Ascending aorta (tissue), 2 donors: ENCODE measurements at places on chromosomes 13 and 19. TPM values are rescaled to one million over a fixed set of nuclear protein-coding genes. Genes with fewer than 3 reads are reported as not detected.

The ZNF66 gene
- 0.32 TPM for total RNA-seq

The UGGT2 gene
- 26.0 TPM for total RNA-seq

GRCh38 chr19:19348266-19348665 lies 27.6 kb downstream of the MAU2 start:
- no peaks in the 10 kb centered on the region for H3K27me3 ChIP-seq
- no peaks in the 10 kb centered on the region for H3K4me1 ChIP-seq
- H3K4me3 ChIP-seq, result no peak overlapping the region
- no peak for DNase-seq
- no peak overlapping the region for H3K27ac ChIP-seq

DNA sequence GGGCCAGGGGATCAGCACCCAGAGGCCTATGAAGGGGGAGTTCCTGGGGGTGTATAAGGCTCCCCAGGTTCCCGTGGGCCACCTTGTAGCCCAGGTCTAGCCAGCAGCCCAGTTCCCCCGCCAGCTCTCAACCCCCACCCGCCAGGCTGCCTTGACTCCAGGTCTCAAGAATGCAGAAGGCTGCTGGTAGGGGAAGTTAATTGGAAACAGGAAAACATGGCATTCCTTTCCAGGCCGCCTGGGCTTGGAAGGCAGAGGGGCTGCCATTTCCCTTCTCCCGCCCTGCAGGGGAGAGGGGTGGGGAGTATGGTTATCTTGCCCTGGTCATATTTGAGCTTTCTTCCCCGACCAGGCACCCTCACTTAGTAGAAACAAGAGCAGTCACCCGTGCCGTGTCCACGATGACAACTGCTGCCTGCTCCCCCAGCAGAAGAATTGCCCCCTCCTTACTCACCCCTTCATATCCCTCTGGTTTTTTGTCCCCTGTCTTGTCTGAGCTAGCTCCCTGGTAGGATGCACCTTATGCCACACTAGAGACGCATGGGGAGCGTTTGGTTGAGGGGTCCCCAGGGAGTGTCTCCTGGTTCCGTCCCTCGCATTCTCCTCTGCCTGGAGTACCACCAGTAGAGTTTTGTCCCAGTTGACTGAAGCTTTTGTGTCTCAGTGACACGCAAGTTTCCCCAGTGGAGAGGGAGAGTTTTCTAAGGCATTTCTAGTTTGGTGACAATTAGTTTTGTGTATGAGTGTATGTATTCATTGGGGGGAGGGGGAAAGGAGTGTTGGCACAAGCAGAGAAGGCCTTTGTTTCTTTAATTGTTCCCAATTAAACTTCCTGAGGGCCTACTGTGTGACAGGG lies 4.5 kb downstream of the BICRA start:
- H3K4me1 ChIP-seq, result peaks cover 10% of the 10 kb centered on the region
- no peak for DNase-seq
- H3K27ac ChIP-seq, result peak overlapping the region; percentile 72
- no peaks in the 10 kb centered on the region for H3K27me3 ChIP-seq
- H3K36me3 ChIP-seq, result no peaks in the 10 kb centered on the region

- no peaks in the 10 kb centered on the region for H3K4me1 ChIP-seq
- H3K27ac ChIP-seq, result no peak overlapping the region
- no peak for DNase-seq
- no peaks in the 10 kb centered on the region for H3K27me3 ChIP-seq
- H3K36me3 ChIP-seq, result peaks cover 61% of the 10 kb centered on the region
- no peak overlapping the region for H3K4me3 ChIP-seq
Observed at GRCh38 chr19:15161028-15161984, 39.5 kb downstream of the NOTCH3 start.

DNA sequence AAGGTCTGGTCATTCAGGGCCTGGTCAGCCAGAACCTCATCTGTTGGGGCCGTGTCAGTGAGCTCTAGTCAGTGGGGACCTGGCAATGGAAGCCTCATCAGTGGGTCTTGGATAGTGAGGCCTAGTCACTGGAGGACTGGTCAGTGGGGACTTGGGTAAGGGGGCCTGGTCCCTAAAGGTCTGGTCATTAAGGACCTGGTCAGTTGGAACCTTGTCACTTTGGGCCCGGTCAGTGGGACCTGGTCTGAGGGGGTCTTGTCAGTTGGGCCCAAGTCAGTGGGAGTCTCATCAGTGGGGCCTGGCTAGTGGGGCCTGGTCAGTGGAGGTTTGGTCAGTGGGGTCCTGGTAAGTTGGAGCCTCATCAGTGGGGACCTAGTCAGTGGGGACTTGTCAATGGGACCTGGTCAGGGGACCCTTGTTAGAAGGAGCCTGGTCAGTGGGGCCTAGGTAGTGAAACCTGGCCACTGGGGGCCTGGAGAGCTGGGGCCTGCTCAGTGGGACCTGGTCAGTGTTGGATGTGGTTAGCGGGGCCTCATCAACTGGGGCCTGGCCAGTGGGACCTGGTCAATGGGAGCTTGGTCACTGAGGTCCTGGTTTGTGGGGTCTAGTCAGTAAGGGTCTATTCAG lies 43.7 kb upstream of the TPM4 start:
- H3K27ac ChIP-seq, result no peak overlapping the region
- no peak overlapping the region for H3K4me3 ChIP-seq
- H3K36me3 ChIP-seq, result no peaks in the 10 kb centered on the region
- H3K27me3 ChIP-seq, result no peaks in the 10 kb centered on the region

The AMER2 gene
- total RNA-seq, result not detected

The C5AR1 gene
- total RNA-seq, result 9.3 TPM

- no peaks in the 10 kb centered on the region for H3K36me3 ChIP-seq
- H3K27ac ChIP-seq, result peak within 1 kb of the TSS; percentile 17
- H3K4me1 ChIP-seq, result peaks cover 22% of the 10 kb centered on the region
- H3K4me3 ChIP-seq, result peak within 1 kb of the TSS; percentile 49
Observed at GRCh38 chr19:40466985-40467734, at the start of gene SPTBN4. Gene SPTBN4 (plus strand): TSS chr19:40467001. CDS start chr19:40472622, 5,621 bp downstream.

GRCh38 chr19:13022111-13022858 lies 27.0 kb downstream of the NFIX start:
- H3K27me3 ChIP-seq, result no peaks in the 10 kb centered on the region
- peak overlapping the region; percentile 97 for H3K27ac ChIP-seq
- H3K36me3 ChIP-seq, result no peaks in the 10 kb centered on the region
- H3K4me1 ChIP-seq, result peaks cover 14% of the 10 kb centered on the region
- DNase-seq, result no peak
- peak overlapping the region; percentile 57 for H3K4me3 ChIP-seq

The USE1 gene
- 234 TPM for total RNA-seq

The TM9SF2 gene
- total RNA-seq, result 56.8 TPM

The MBOAT7 gene
- total RNA-seq, result 56.1 TPM

- no peak for DNase-seq
- no peaks in the 10 kb centered on the region for H3K4me1 ChIP-seq
- H3K27me3 ChIP-seq, result no peaks in the 10 kb centered on the region
- H3K4me3 ChIP-seq, result no peak overlapping the region
- H3K27ac ChIP-seq, result no peak overlapping the region
Observed at GRCh38 chr13:34967851-34968562, 25.9 kb downstream of the NBEA start.

The DCT gene
- not detected for total RNA-seq

GRCh38 chr13:111923439-111923838 lies 143.5 kb upstream of the SOX1 start:
- H3K4me3 ChIP-seq, result no peak overlapping the region
- H3K27me3 ChIP-seq, result no peaks in the 10 kb centered on the region
- no peaks in the 10 kb centered on the region for H3K36me3 ChIP-seq
- no peaks in the 10 kb centered on the region for H3K4me1 ChIP-seq
- H3K27ac ChIP-seq, result no peak overlapping the region

DNA sequence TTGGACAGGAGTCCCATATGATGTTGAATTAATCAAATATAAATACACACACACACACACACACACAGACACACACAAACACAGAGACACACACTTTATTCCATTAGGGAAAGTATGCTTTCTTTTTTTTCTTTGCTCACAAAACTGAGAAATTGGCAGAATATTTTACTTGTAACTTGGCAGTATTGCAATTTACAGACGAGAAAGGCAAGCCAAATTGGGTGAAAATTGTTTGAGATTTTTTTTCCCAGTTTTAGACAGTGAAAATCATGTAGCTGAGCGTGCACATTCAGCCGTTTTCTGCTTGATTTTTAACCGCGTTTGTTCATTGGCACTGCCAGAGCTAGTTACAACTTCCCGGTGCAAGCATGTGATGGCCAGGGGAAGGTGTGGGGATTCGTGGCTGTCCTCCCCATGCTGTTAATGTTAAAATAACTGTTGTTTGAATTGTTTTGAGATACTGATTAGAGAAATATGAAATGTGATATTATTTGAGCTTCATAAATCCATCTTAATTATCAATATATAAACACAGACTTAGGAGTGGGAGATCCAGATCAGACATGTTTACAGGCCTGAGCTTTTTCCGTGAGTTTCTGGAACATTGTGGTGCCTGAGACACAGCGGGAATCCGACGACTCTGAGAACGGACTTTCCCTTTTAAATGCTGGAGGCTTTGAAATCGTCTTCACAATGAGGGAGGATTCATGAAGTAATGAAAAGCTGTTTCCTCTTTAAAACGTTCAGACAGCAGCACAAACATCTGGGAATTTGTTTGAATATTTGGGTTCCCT lies 125.5 kb downstream of the KCNRG start:
- H3K4me1 ChIP-seq, result no peaks in the 10 kb centered on the region
- DNase-seq, result no peak
- H3K27me3 ChIP-seq, result no peaks in the 10 kb centered on the region
- no peak overlapping the region for H3K27ac ChIP-seq

DNA sequence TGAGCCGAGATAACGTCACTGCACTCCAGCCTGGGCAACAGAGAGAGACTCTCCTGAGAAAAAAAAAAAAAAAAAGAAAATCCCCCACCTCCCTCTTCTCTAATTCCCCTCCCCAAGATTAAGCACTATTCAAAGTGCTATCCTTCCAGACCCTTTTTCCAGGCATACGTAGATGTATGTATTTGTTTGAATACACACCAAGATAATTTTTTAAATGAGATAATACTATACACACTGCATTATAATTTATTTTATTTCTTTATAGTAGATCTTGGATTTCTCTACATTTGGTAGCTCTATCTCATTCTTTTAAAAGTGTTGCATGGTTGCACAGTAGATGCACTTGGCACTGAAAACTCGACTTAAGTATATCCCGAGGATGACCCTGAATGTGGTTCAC lies 32.5 kb downstream of the CAB39L start:
- no peak overlapping the region for H3K4me3 ChIP-seq
- no peaks in the 10 kb centered on the region for H3K36me3 ChIP-seq
- no peak for DNase-seq
- H3K27ac ChIP-seq, result no peak overlapping the region

DNA sequence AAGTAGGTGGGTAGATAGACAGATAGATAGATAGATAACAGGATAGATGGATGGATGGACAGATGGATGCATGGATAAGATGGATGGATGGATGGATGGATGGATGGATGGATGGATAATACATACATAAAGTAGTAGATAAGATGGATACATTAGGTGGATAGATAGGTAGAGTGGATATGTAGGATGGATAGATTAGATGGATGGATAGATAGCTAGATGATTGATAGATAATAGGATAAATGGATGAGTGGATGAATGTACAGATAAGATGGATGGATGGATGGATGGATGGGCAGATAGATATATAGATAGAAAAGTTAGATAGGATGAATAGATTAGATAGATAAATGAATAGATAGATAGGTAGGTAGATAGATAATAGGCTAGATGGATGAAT lies 2.1 kb downstream of the CYP4F3 start:
- H3K4me1 ChIP-seq, result no peaks in the 10 kb centered on the region
- no peak for DNase-seq
- no peak overlapping the region for H3K4me3 ChIP-seq
- H3K27ac ChIP-seq, result no peak overlapping the region
- no peaks in the 10 kb centered on the region for H3K36me3 ChIP-seq
- H3K27me3 ChIP-seq, result no peaks in the 10 kb centered on the region

- H3K4me3 ChIP-seq, result no peak overlapping the region
- no peaks in the 10 kb centered on the region for H3K36me3 ChIP-seq
- H3K27ac ChIP-seq, result no peak overlapping the region
- no peaks in the 10 kb centered on the region for H3K4me1 ChIP-seq
- H3K27me3 ChIP-seq, result no peaks in the 10 kb centered on the region
- no peak for DNase-seq
Observed at GRCh38 chr13:105365021-105365550, 1170.4 kb downstream of the EFNB2 start.

- no peak overlapping the region for H3K4me3 ChIP-seq
- H3K27me3 ChIP-seq, result no peaks in the 10 kb centered on the region
- H3K27ac ChIP-seq, result peak overlapping the region; percentile 38
- DNase-seq, result no peak
- no peaks in the 10 kb centered on the region for H3K4me1 ChIP-seq
Observed at GRCh38 chr13:31997641-31998040, 33.9 kb upstream of the FRY start.

DNA sequence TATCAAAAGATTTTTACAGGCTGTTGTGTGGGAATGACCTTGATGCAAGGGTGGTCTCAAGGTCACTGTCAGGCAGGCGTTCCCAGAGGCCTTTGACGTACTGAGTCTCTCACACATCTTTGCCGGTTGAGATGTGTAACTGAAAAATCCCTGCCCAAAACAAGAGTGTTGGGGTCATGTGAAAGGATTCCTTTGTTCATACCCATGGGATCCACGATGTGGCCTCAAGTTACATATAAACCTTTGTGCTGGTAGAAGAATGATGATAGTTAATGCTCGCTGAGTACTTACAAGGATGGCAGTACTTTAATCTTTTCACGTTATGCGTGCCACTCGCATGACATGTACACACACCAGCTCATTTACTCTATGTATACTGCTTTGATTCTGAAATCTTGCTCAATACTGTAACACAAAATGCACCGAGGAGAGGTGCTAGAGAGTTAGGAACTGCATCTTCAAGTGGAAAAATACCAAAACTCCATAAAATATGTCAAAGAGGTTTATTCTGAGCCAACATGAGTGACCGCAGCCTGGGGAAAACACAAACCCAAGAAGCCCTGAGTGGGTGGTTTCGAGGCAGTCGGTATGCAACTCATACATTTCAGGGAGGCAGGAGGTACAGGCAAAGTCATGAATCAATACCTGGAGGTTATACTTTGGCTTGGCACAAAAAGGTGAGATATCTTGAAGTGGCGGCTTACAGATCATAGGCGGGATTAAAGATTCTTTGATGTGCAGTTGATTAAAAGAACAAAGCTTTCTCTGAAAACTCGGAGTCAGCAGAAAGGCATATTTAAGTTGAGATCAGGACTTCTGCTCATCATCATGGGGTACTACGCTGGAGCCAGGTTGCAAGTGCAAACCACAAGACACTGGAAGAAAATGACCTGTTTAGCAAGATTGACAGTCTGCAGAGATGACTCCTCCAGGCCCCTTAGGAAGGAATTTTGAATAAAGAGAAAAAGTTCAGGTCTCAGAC lies 87.4 kb upstream of the ARHGEF7 start:
- no peaks in the 10 kb centered on the region for H3K4me1 ChIP-seq
- no peak for DNase-seq
- H3K27me3 ChIP-seq, result no peaks in the 10 kb centered on the region
- H3K36me3 ChIP-seq, result no peaks in the 10 kb centered on the region

The B3GNT8 gene
- total RNA-seq, result 3.7 TPM

GRCh38 chr19:17183858-17184321 lies 31.3 kb upstream of the USE1 start:
- H3K27ac ChIP-seq, result no peak overlapping the region
- no peaks in the 10 kb centered on the region for H3K27me3 ChIP-seq
- H3K36me3 ChIP-seq, result peaks cover 79% of the 10 kb centered on the region
- H3K4me3 ChIP-seq, result no peak overlapping the region
- no peak for DNase-seq
